Upper lobe of right lung (tissue), 1 donor: ENCODE measurements at places on chromosomes 5 and 9. TPM values are rescaled to one million over a fixed set of nuclear protein-coding genes. Genes with fewer than 3 reads are reported as not detected.
A peak's percentile ranks its signal among the peaks of the same experiment; 100 is the strongest.

- H3K36me3 ChIP-seq: no peaks in the 10 kb centered on the region
- H3K4me3 ChIP-seq: no peak overlapping the region
- H3K27me3 ChIP-seq: no peaks in the 10 kb centered on the region
Observed at GRCh38 chr5:14545308-14545707, 36.3 kb upstream of the OTULINL start.

DNA sequence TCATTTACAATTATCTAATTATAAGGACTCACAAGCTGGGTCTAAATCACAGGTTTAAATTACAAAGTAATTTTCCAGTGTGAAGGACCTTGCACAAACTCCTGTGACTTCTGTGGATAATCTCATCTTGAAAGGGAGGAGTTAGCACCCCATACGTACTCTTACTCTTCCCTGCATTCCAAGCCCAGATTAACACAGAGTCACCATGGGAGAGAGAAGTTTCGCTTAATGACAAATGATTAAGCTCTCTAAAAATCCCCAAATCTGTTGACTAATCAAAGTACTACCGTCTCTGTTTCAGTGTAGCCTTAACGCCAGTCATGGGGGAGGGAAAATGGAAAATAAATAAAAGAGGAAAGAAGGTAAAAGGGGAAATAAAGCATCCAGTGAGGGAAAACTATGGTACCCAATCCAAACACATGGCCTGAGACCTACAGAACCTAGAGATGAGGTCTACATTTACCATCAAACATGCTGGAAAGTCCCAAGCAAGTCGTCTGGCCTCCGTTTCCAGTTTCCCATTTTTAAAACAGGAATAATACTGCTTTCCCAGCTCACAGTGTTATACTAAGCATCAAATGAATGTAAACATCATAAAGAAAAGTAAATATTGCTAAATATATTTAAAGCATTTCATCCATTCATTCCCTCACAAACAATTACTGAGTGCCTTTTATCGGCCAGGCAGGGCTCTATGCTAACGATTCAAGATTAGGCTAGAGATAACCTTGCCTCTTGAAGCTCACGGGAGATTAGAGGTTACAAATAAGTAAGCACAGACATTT is 63.2 kb downstream of the PCA3 start:
- H3K27ac ChIP-seq: no peak overlapping the region
- no peaks in the 10 kb centered on the region for H3K4me1 ChIP-seq
- no peaks in the 10 kb centered on the region for H3K36me3 ChIP-seq
- no peak overlapping the region for H3K4me3 ChIP-seq
- H3K27me3 ChIP-seq: no peaks in the 10 kb centered on the region
- no peak for DNase-seq

- DNase-seq: no peak
- H3K36me3 ChIP-seq: no peaks in the 10 kb centered on the region
- H3K4me1 ChIP-seq: no peaks in the 10 kb centered on the region
- no peak overlapping the region for H3K4me3 ChIP-seq
Observed at GRCh38 chr5:113748403-113748802, 234.9 kb downstream of the YTHDC2 start.

GRCh38 chr5:20536341-20536740 is 548.3 kb upstream of the CDH18 start:
- H3K4me3 ChIP-seq: no peak overlapping the region
- DNase-seq: no peak
- H3K4me1 ChIP-seq: no peaks in the 10 kb centered on the region
- H3K27ac ChIP-seq: no peak overlapping the region

DNA sequence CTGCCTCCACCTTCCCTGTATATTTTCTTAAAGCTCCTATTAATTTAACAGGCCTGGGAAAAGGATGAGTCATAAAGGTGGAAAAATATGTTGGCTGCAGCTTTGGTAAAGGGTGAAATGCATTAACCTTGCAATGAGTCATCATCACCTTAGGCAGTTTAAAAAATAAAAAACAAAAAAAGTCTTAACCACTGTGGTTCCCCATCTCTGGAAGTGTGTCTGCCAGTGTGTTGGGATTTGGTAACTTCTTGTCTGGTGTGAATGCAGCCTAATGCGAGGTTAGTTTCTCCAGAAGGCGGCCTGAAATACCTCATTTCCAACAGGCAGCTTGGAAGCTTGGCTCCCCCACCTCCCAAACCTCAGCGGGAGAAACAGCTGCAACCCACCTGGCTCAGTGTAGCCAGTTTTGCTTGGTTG is 265.3 kb upstream of the GAS1 start:
- H3K27me3 ChIP-seq: no peaks in the 10 kb centered on the region
- no peak overlapping the region for H3K4me3 ChIP-seq
- DNase-seq: no peak
- no peak overlapping the region for H3K27ac ChIP-seq
- H3K4me1 ChIP-seq: no peaks in the 10 kb centered on the region
- H3K36me3 ChIP-seq: no peaks in the 10 kb centered on the region

DNA sequence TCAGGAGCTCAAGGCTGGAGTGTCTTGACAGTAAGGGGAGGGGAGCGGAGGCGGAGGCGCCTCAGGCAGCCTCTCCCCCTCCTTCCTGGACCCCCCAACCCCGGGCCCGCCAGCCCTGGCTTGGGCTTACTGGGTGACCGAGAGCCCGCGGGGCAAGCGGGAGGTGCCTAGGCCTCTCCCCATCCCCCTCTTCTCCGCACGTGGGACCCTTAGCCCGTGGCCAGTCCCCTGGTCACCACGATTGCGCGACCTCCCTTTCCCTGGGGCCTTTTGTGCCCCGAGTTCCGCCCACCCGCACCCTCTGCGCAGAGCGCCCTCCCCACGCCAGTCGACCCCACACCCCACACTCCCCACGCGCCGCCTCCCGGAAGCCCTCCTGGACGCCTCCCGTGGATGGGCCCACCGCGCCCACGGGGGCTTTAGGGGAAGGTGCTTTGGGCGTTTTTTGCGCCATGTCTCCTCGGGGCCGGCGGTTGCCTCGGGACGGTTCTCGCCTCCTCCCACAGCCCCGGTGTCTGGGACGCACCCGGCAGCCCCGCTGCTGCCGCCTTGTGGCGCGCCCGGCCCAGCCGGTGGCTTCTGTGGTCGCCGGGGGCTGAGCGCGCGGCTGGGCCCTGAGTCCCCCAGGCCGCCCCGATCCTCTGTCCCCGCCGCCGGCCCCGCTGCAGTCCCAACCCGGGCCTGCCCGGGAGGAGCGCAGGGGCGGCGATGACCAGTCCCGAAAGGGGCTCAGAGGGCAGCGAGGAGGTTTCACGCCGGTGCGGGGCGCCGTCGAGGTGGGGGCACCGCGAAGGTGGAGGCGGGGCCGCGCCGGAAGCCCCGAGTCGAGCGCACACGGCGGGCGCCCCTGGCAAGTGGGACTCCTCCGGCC is 3.2 kb downstream of the TOR4A start:
- H3K36me3 ChIP-seq: peaks cover 44% of the 10 kb centered on the region
- H3K27ac ChIP-seq: no peak overlapping the region
- no peak overlapping the region for H3K4me3 ChIP-seq
- DNase-seq: peak; percentile 66
- H3K27me3 ChIP-seq: no peaks in the 10 kb centered on the region
- H3K4me1 ChIP-seq: peaks cover 18% of the 10 kb centered on the region

DNA sequence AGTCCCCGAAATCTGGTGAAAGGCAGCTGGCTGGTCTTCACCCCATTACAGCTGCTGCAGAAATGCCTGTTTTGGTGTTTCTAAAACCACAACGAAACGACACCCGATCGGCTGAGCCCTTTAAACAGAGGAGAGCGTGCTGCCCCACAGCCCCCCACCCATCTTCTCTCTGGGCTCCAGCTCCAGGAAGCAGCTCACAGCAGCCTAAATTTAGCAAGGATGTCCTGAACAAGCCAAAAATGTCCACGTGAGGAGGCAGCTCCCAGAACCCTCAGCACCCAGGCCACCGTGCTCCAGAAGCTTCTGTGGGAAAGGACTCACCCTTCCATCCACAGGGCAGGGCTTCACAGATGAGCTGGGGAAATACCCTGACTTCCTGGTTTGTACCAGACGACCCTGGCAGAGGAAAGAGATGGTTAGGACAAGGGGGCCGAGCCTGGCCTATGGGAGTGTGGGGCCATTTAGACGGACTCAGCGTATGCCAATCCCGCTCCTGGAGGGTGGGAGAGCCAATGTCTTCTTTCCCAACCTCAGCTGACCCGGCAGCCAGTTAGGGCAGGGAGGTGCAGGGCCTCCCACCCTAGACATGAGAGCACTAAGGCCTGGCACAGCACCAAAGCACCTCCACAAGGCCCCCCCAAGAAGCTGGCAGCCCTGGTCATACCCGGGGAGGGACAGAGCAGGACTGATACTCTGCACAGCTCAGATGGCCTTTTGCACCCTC is 39.1 kb upstream of the SARDH start:
- no peak overlapping the region for H3K27ac ChIP-seq
- H3K36me3 ChIP-seq: peaks cover 36% of the 10 kb centered on the region
- no peak overlapping the region for H3K4me3 ChIP-seq
- H3K27me3 ChIP-seq: no peaks in the 10 kb centered on the region
- no peaks in the 10 kb centered on the region for H3K4me1 ChIP-seq
- no peak for DNase-seq

GRCh38 chr9:108709997-108710396 is 145.8 kb downstream of the ACTL7B start:
- no peaks in the 10 kb centered on the region for H3K4me1 ChIP-seq
- H3K27me3 ChIP-seq: peaks cover 9% of the 10 kb centered on the region
- no peak overlapping the region for H3K4me3 ChIP-seq
- DNase-seq: no peak

DNA sequence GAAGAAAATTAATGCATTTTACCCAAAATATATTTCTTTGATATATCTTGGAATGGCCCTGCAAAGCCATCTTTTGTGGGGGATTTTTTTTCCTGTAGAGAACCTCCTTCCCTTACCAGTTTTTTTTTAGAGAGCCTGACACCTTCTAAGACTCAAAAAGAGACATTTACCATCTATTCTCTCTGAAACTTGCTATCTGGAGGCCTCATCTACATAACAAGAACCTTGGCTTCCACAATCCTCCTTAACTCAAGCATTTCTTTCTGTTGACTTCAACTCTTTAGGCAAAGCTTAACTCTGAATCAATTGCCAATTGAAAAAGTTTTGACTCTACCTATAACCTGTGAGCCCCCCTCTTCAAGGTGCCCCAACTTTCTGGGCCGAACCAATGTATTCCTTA is 6.2 kb downstream of the SLC45A2 start:
- no peak for DNase-seq
- H3K27ac ChIP-seq: no peak overlapping the region
- no peak overlapping the region for H3K4me3 ChIP-seq
- no peaks in the 10 kb centered on the region for H3K4me1 ChIP-seq

DNA sequence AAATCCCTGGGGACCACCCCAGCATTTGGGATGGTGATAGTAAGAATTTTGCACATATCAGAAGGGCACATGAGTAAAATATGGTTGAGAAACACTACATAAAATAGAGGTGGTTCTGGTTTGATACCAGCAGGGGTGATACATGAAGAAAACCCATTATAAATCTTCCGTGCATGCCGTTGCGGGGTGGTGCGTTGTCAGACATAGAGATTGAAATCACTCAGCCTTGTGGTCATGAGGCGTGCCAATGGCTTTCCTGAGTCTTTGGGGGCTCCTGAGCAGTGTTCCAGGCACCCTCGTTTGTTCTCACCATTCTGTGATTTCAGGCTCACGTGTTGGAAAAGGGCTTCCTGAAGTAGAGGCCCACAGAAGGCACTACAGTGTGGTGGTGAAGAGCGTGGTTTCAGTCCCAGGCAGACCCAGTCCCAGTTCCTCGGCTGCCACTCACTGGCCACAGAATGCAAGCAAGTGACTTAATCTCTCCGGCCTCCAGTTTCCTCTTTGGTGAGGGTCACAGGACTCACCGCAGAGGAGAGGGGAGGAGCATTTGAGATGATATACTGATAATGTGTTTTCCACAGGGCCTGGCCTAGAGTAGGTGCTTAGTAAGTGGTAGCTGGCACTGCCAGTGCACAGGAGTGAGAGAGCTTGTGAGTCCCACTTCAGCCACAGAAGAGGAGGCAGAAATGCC is 20.5 kb upstream of the GLRX start:
- H3K27ac ChIP-seq: peak overlapping the region; percentile 81
- H3K4me1 ChIP-seq: peaks cover 28% of the 10 kb centered on the region
- H3K36me3 ChIP-seq: no peaks in the 10 kb centered on the region
- DNase-seq: peak; percentile 90
- no peak overlapping the region for H3K4me3 ChIP-seq

GRCh38 chr9:123377211-123377971 is 21.4 kb downstream of the CRB2 start:
- no peak overlapping the region for H3K4me3 ChIP-seq
- H3K36me3 ChIP-seq: no peaks in the 10 kb centered on the region

GRCh38 chr5:168209244-168209995 is 82.0 kb upstream of the WWC1 start:
- H3K27ac ChIP-seq: no peak overlapping the region
- no peak for DNase-seq
- no peaks in the 10 kb centered on the region for H3K4me1 ChIP-seq
- H3K4me3 ChIP-seq: no peak overlapping the region

DNA sequence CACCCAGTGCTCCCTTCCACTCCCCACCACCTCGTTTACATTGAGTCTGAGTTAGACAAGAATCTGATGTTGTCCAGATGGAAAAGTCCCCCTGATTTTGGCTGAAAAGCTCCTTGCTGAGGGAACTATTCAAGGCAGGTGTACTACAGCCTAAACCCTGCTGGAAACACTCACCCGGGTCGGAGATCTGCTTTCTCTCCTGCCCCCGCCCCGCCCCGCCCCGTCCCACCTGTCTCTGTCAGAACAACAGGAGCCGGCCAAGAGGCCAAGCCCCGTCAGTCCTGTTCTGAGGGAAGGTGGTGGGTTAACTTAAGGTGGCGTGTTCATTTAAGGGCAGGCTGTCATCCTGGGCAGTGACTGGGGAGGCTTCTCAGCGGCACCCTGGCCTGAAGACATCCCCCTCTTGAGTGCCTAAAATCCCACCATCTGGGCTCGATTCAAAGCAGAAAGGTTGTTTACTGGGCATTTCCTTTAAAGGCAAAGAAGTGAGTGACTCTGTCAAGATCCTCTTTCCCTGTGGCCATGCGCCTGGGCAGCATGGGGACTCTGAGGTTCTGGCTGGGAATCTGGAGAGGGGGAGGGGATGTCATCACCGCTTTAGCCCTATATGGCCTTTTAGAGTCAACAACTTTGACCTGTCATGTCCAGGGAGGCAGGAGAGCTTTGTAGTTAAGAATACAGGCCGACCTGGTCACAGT is 71.1 kb upstream of the NEURL1B start:
- H3K27ac ChIP-seq: no peak overlapping the region
- no peaks in the 10 kb centered on the region for H3K4me1 ChIP-seq
- DNase-seq: no peak

GAPVD1 gene
- total RNA-seq: 68.9 TPM

SNAPC4 gene
- 7.2 TPM for total RNA-seq

PRR7 gene
- total RNA-seq: 2.1 TPM

PHYKPL gene
- total RNA-seq: 96.1 TPM

RPL7A gene
- 1,380 TPM for total RNA-seq
